ENCODE measurements at places on chromosomes 13 and 19. TPM values are rescaled to one million over a fixed set of nuclear protein-coding genes. Genes with fewer than 3 reads are reported as not detected.
A peak's percentile ranks its signal among the peaks of the same experiment; 100 is the strongest.

DNA sequence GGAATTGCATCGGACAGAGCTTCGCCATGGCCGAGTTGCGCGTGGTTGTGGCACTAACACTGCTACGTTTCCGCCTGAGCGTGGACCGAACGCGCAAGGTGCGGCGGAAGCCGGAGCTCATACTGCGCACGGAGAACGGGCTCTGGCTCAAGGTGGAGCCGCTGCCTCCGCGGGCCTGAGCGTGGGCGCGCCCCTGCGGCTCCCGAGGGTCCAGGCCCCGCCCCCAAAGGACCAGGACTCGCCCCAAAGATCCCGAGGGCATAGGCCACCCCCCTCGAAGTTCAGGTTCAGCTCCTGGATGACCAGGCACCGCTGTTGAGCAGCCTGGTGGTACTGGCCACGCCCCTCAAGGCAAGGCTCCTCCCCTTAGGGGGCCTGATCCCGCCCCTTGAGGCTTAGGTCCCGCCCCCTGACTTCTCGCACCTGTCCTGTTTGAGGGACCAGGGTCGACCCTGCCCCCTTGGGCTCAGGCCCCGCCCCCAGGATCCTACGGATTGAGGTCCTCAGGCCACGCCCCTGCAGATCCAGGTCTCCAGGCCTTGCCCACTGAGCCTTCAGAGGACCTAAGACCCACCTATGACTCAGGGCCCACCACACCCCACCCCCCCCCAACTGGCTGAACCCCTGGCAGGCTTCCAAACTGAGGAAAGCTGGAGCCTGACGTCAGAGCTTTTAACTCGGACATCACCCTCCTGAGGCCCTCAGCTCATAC, 43.1 kb downstream of the CYP4F22 start:
- H3K27ac ChIP-seq = no peak overlapping the region
- no peak for DNase-seq
- H3K27me3 ChIP-seq = peaks cover 26% of the 10 kb centered on the region
- H3K4me3 ChIP-seq = no peak overlapping the region
- H3K4me1 ChIP-seq = no peaks in the 10 kb centered on the region

The C1QTNF9 gene
- total RNA-seq = 0.28 TPM

The LYL1 gene
- total RNA-seq = 12.9 TPM

GRCh38 chr19:55620410-55621204, 3.8 kb downstream of the ZNF784 start:
- no peak overlapping the region for H3K27ac ChIP-seq
- no peaks in the 10 kb centered on the region for H3K27me3 ChIP-seq
- peaks cover 8% of the 10 kb centered on the region for H3K4me1 ChIP-seq
- no peak overlapping the region for H3K4me3 ChIP-seq
- peaks cover 11% of the 10 kb centered on the region for H3K36me3 ChIP-seq

The NXNL1 gene
- not detected for total RNA-seq

- peak; percentile 51 for DNase-seq
- H3K4me3 ChIP-seq = no peak overlapping the region
- no peaks in the 10 kb centered on the region for H3K36me3 ChIP-seq
- peaks cover 3% of the 10 kb centered on the region for H3K4me1 ChIP-seq
These were observed 113.0 kb downstream of the TEX26 start for GRCh38 chr13:31045286-31046081.

The PGLYRP2 gene
- not detected for total RNA-seq

- H3K36me3 ChIP-seq = no peaks in the 10 kb centered on the region
- peaks cover 16% of the 10 kb centered on the region for H3K4me1 ChIP-seq
- H3K4me3 ChIP-seq = no peak overlapping the region
- no peak overlapping the region for H3K27ac ChIP-seq
- DNase-seq = no peak
These were observed 1501.6 kb upstream of the MIR17HG start for GRCh38 chr13:89845874-89846273.

DNA sequence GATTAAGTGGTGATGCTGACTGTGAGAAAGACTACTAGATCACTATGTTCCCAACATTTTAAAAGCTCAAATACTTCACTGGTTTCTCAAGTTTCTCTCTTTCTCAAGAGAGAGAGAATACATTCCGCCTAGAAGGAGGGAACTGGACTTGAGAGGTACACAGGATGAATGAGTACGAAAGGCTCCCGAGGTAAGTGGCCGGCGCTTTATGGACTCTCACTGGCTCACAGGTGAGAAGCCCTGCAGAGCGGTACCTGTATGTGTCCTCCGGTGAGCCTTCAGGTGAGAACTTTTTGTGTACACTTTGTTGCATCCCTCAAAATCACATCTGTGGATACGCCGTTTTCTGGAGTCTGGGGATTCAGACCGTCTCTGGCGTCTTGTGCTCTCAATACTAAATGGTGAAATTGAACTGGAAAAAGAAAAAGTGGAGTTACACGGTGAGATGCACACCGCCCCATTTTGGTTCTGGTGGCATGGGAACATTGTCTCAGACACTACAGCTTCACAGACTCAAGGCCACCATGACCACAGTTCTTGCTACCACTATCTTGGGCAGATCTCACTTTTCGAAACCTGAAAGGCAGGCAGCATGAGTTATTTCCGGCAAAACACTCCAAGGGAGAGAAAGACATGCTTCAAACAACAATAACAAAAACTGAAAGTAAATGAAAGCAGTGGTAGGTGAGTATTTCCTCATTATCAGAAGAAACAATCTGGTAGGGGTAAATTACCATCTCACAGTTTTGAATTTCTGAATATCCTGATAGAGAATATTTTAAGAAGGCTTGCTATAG, 418.9 kb downstream of the KLF12 start:
- no peak for DNase-seq
- H3K27me3 ChIP-seq = no peaks in the 10 kb centered on the region
- H3K4me3 ChIP-seq = no peak overlapping the region

DNA sequence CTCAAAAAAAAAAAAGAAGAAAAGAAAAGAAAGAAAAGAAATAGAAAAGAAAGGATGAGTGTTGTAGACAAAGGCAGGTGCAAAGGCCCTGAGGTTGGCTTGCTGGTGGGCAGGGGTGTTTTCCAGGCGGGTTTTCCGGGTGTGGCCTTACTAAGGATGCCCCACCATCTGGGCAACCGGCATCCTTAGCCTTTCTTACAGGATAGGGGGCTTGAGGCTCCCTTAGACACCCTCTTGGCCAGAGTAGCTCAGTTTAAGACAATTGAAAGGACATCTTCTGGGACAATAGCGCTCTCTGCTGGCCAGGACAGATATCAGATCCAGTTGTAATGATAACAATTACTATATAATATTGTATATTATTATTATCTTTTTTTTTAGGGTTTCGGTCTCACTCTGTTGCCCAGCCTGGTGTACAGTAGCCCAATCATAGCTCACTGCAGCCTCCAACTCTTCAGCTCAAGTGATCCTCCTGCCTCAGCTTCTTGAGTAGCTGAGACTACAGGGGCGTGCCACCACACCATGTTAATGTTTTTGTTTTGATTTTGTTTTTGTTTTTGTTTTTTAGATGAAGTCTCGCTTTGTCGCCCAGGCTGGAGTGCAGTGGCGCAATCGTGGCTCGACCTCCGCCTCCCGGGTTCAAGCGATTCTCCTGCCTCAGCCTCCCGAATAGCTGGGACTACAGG, 1.4 kb upstream of the QTRT1 start:
- no peaks in the 10 kb centered on the region for H3K4me1 ChIP-seq
- H3K36me3 ChIP-seq = no peaks in the 10 kb centered on the region
- no peaks in the 10 kb centered on the region for H3K27me3 ChIP-seq
- peak; percentile 38 for DNase-seq
- no peak overlapping the region for H3K4me3 ChIP-seq

- DNase-seq = no peak
- H3K27me3 ChIP-seq = no peaks in the 10 kb centered on the region
- H3K4me3 ChIP-seq = no peak overlapping the region
These were observed 47.2 kb downstream of the TM9SF2 start for GRCh38 chr13:99548448-99548847.

DNA sequence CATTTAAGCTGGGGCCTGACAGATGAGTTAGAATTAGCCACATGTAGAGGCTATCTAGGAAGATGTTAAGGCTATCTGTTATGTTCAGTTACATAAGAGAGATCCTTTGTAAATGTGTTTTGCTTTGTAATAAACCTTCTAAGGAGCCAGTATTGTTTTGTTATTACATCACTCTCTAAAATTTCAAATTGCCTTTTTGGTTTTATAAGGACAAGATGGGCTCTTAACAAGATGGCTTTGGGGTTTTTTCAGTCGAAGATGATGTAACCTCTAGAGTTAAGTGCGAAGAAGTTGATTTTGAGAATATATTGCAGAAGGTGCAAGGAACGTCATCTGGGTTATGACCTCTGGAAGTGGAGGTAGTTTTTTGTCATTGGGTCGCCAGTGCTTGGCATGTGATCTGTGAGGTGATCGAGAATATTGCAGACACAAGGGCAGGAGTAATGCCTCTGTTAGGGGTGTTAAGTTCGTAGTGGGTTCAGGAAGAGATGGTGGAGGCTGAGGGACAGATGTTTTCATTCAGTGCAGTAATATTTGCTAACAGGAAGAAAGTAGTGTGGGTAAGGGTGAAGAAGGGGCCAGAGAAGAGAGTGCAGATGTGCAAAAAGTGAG, 12.7 kb downstream of the LSM14A start:
- H3K4me3 ChIP-seq = no peak overlapping the region
- H3K27ac ChIP-seq = no peak overlapping the region
- no peaks in the 10 kb centered on the region for H3K36me3 ChIP-seq
- peaks cover 50% of the 10 kb centered on the region for H3K4me1 ChIP-seq
- no peaks in the 10 kb centered on the region for H3K27me3 ChIP-seq
- peak; percentile 38 for DNase-seq

DNA sequence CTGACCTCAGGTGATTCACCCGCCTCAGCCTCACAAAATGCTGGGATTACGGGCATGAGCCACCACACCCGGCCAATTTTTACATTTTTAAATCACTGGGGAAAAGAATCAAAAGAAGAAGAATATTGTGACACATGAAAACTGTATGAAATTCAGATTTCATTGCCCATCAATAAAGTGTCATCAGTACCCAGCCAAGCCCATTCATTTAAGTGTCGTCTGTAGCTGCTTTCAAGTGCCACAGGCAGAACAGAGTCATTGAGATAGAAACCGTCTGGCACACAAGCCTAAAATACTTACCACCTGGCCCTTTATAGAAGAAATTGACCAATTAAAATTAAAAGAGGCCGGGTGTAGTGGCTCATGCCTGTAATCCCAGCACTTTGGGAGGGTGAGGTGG, 15.3 kb downstream of the COLGALT1 start:
- H3K36me3 ChIP-seq = peaks cover 20% of the 10 kb centered on the region
- H3K4me1 ChIP-seq = no peaks in the 10 kb centered on the region
- DNase-seq = no peak
- no peak overlapping the region for H3K27ac ChIP-seq

All from lung (tissue), 17 donors.